ENCODE measurements at places on chromosomes 16 and 17.

DNA sequence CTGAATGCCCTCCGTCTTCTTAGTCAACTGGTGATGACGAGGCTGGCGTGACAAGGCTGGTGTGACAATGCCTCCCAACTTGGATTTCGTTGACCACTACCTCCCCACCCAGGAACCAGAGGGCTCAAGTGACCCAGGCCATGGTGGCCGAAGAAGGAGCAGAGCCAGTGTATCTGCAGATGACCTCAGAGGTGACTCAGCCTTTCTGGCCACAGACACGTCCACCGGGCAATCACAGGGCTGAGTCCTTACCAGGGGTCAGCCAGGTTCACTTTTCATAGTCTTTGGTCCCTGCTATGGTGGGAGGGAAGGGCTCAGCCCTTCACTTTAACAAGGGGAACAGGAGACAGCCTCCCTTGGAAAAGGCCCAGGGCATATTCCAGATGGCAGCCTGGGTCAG is 116.3 kb downstream of the MAF start:
- DNase-seq, result no peak

DNA sequence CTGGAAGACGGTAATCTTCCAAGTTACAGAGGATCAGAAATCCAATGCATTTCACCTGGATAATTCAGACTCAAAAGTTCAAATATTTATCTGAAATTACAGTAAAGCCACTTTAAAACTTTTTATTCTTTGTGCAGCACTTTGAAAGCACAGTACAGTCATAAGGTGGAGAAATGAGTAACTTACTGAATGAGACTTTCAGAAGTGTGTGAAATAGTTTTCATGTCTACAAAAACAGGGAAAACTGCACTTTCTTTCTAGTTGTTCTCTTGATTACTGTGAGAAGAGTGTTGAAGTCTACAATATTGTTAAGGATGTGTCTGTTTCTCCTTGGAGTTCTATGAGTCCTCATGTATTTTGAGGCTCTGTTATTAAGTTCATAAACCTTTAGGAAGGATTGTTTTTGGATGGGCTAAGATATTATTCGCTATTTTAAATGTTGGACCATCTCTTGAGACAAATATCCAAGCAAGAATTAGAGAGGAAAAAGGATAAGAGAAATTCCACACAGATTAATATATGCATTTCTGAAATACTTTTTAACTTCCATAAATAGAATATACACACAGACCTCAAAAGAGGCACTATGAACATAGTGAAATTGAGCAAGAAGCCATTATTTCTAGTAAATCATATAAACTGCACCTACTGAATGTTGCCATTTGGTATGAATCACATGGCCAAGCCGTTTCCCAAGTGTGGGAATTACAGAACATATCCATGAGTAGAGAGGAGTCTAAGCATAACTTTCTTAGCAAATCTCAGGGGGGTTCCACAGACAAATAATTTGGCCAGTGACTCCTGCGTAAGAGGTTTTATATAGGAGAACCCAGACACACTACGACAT is 83.6 kb upstream of the PLEKHM1 start:
- no peak for DNase-seq

GRCh38 chr16:82750068-82750467 is 123.3 kb downstream of the CDH13 start:
- no peak for DNase-seq

DNA sequence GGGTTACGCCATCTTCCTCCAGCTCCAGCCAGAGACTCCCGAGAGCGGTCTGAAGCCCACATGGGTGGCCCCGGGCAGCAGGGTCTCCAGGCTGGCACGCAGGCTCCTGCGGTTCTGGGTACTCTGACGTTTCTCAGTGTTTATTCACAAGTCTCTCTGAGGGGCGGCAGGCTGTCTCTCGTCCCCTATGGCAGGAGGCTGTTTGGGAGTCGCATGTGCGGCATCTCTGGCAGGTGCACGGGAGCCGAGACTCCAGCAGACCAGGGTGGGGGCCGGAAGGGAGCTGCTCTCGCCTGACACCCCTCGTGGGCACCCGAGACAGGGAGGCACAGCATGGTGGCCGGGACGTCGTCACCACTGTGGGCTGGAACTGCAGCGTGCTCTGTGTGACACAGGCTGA is 48.1 kb downstream of the ZNF778 start:
- no peak for DNase-seq

DNA sequence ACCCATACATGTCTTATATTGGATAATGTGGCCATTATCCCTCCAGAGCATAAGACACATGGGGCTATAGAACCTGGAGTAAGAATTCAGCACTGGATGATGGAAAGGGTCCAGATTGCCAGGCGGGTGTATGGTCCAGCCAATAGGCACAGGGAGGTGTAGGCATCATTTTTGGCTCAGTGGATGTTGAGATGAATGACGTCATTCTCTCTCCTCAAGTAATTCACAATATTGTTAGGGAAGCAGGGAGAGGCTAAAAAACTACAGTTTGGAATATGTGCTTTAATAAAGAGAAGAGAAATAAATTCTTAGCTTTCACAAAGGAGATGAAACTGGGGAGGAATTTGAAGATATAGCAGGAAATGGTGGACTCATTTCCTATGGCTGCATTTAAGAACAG is 461.1 kb upstream of the GOT2 start:
- DNase-seq, result no peak

- DNase-seq, result no peak
Observed at GRCh38 chr16:30967795-30968194, 10.2 kb downstream of the SETD1A start.

GRCh38 chr17:79591695-79592094 is 19.2 kb downstream of the RBFOX3 start:
- no peak for DNase-seq

- no peak for DNase-seq
Observed at GRCh38 chr16:70715860-70716357, 30.1 kb upstream of the MTSS2 start.

GRCh38 chr17:68674029-68674925 is 73.1 kb upstream of the FAM20A start:
- no peak for DNase-seq

- no peak for DNase-seq
Observed at GRCh38 chr17:78736526-78737079, 45.5 kb downstream of the CYTH1 start.

GRCh38 chr16:14399378-14400284 is 230.4 kb downstream of the PARN start:
- no peak for DNase-seq

GRCh38 chr17:622356-622755 is 92.3 kb downstream of the VPS53 start:
- no peak for DNase-seq

DNA sequence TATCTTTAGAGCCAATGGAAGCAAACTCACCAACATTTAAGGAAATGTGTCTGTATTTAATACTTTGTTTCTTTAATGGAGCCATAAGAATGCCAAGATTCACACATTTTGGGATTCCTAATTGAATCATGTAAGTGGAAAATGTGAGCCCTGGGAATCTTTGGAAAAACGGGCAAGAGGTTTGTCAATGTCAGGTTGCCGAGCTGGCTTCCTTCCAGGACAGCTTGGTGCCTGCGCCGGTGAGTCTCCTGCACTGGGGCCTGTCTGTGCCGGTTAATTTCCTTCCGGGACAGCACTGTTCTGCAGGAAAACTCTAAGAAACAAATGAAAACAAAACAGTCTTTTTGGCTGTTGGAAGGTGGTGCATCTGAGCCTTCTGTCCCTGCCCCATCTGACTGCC is 210.6 kb downstream of the HAPSTR1 start:
- DNase-seq, result no peak

DNA sequence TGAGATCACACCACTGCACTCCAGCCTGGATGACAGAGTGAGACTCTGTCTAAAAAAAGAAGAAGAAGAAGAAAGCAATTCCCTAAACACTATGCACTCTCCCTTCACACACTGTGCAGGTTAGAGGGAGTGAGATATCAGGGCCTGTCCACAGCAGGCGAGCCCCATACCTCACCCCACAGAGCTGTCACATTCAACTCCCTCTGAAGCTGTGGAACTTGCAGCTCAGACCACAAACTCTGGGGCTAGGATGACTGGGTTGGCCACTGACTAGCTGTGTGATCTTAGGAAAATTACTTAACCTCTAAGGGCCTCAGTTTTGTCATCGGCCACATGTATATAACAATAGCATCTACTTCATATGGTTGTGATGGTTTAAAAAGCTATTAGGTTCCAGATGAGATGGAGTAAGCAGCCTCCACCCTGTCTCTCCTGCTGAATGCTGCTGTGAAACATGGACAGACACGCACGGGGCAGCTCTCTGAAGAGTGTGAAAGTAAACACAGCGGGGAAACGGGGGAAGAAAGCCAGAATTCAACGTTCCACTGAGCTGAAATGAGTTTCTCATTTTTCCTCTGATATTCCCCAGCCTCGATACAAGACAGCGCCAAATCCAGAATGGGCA is 13.6 kb upstream of the PYY start:
- DNase-seq, result no peak

DNA sequence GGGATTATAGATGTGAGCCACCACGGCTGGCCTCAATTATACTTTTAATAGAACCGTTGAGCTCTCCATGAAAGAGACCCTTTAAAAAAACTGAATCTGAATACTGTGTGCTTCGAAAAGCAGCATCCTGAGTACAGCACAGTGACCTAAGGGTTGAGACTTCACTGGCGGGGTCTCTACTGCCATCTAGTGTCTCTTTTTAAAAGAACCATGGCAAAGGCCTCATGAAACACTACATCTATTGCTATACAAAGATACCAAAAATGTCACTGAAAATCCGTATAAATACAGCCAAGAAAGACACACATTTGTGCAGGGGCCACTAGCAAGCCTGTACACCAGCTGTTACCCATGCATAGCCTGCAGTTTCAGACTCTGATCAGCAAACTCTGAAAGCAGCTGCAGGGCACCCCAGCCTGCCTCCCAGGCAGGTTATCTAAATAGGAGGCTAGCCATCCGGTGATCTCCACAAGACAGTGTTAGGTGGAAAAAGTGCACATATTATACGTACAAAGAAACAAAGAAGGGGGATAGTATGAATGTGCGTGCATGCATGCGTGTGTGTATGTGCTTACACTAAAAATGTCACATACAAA is 35.3 kb downstream of the NPLOC4 start:
- DNase-seq, result peak; percentile 21

DNA sequence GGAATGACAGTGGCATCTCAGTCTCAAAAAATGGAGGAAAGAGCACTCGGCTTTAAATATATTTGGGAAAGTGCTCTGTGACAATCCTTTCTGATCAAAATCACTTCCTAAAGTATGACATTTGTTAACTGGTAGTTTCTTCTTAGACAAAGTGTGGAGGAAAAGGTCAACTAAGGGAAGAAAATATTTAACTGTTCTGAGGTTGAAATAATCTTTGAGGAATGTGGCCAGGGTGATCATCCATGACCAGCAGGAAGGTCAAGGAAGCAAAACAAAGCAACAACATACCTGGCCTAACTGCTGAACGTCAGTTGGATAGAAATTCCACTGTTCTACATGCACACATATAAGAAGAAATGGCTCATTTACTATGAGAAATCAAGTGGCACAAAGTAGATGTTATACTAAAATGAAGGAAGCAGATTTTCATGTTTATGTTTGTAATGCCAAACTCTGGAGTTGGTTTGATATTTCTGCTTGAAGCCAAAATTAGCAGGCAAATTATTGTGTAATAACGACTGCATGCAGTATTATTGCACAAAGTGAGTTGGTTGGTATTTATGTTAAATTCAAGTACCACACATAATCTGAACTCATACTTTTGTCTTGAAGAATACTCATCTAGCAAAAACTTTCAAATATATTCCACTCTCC is 87.3 kb upstream of the CORO6 start:
- DNase-seq, result no peak

- no peak for DNase-seq
Observed at GRCh38 chr17:1038459-1039122, 41.7 kb downstream of the TIMM22 start.

- DNase-seq, result no peak
Observed at GRCh38 chr17:28147017-28147416, 104.5 kb downstream of the NLK start.

DNA sequence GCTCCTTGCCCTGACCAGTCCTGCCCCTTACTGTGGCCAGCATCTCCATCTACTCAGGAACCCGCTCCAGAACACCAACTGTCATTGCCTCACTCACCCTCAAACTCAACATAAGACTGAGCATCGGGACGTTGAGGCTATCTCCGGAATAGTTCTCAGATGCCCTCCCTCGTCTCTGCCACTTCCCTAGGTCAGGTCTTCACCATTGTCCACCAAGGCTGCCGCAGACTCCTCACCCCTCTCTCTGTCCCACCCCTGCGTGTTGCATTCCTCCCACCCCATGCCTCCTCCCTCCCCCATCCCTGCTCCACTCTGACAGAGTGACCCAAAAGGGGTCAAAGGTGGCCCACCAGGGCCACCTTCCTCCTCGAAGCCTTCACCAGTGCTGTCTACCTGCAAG is 37.2 kb downstream of the C17orf67 start:
- no peak for DNase-seq

DNA sequence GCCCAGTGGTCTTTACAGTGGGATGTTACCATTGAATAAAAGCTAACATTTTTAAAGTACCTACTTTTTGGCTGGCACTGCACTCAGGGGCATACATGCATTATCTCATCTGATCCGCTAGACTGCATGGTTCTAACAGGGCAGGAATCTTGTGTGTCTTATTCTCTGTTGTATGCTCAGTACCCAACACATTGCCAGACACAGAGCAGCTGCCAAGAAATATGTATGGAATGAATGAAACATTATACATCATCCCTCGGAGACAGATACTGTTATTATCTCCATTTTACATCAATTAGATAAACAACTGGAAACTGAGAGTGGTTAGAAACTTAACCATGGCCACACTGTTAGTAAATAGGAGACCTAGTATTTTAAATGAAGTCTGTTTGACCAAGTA is 74.1 kb upstream of the CDH11 start:
- DNase-seq, result no peak

DNA sequence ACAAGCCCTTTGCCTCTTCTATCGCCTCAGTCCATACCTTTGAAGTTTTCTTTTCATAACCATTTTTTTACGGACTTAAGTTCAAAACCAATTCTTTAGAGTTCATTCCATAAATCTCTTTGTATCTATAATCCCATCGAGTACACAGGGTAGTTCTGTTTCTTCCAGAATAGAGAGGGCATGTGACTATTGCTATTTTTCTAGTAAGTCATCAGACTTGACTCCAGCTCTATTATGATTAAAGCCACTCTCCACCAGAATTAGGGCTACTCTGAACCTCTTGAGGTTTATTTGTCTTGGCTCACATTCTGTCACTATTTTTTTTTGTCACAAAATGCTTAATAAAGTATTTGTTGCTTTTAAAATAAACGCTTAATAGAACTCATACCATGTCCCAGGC is 191.9 kb upstream of the AXIN2 start:
- no peak for DNase-seq

GRCh38 chr17:83175119-83175821 is 95.9 kb downstream of the METRNL start:
- no peak for DNase-seq

- DNase-seq, result no peak
Observed at GRCh38 chr17:68600931-68601564, at the start of gene FAM20A. TSS of gene FAM20A (minus strand) at chr17:68601367. CDS start at chr17:68600666, 701 bp downstream.

- DNase-seq, result no peak
Observed at GRCh38 chr16:17831330-17831729, 360.6 kb upstream of the XYLT1 start.

All from activated T-cell treated with anti-CD3 and anti-CD28 coated beads for 4 hours (primary cell).